ENCODE measurements at places on chromosomes 16 and 17. TPM values are rescaled to one million over a fixed set of nuclear protein-coding genes. Genes with fewer than 3 reads are reported as not detected.
A peak's percentile ranks its signal among the peaks of the same experiment; 100 is the strongest.

Gene CD2BP2
- total RNA-seq: 38.7 TPM

Gene MSL1
- 81.5 TPM for total RNA-seq

Gene TAF1C
- 18.8 TPM for total RNA-seq

Gene TUBB3
- 3,334 TPM for total RNA-seq

Gene KCNJ12
- 0.82 TPM for total RNA-seq

GRCh38 chr16:11224894-11225676 is 30.9 kb downstream of the SOCS1 start:
- DNase-seq: no peak

GRCh38 chr17:76141212-76142038 is at the start of gene FOXJ1:
FOXJ1 (minus strand) TSS chr17:76141245; CDS start chr17:76140395, 850 bp downstream.
- DNase-seq: peak; percentile 99

DNA sequence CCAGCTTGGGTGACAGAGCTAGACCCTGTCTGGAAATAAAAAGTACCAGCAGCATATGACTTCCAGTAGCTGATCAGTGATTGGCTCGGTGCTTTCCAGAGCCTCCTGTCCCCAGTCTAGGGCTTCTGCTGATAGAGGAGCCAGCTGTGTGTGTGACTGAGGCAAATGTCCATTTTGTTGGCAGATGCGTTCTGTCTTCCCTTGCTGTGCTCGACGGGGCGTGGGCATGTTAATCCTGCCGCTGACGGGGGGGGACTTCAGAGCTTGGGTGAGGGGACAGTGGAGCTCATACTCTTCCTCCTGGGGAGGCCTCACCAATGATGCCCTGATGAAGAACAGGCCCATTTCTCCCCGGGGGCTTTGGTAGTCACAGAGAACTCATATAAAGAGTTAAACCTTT is 14.6 kb downstream of the KCTD2 start:
- no peak for DNase-seq

GRCh38 chr17:20253323-20253722 is 214.0 kb downstream of the LGALS9B start:
- no peak for DNase-seq

- DNase-seq: no peak
Observed at GRCh38 chr16:20191566-20191965, 117.9 kb upstream of the GPR139 start.

DNA sequence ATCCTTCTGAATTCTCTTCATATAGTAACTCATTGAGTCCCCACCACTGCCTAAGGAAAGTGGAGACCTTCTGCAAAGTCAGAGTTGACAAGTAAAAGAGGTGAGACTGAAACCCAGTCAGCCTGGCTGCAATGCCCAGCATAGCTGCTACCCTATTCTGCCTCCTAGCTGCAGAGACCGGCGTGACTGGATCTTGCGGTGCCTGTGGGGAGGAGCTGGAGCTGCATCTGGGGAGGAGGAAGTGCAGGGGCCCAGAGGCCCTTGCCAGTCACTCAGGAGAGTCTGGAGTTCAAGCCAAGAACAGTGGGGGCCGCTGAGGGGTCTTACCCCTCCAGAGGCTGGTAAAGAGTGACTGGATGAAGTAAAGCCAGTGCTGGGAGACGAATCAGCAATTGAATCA is 35.0 kb upstream of the ZNF423 start:
- no peak for DNase-seq

GRCh38 chr17:77375917-77376651 is 235.3 kb downstream of the SEC14L1 start:
- no peak for DNase-seq

DNA sequence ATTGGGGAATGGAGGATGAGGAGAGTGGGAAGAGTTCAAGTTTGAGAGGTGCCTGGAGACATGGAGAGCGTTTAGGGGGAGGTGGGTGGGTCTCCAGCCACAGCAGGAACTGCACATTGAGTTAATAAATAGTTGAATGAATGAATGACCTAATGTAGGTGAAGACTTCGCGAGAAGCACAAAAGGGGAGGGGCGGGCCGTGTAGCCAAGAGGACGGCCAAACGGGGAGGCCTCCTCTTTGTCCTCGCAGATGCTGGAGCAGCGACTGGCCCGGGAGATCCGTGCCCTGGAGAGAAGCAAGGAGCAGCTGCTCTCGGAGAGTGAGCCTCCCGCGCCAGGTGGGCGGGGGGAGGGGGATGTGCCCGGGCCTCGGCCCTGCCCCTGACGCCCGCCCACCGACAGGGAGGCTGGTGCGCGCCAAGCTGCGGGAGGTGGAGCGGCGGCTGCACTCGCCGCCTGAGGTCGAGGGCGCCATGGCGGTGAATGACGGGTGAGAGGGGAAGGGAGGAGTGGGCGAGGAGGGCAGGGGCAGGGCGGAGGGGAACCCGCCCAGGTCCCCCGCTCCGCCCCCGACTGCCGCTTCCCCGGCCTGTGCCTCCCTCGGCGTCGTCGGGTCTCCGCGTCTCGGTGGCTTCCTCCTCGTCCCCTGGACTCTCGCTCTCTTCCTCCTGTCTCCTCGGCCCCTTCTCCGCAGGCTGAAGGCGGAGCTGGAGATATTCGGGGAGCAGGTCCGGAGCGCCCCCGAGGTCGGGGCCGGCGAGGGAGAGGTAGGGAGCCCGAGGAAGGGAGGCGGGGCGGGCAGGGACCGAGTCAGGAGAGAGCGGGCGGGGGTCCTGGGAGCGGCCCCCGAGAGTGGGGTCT is 12.9 kb downstream of the SYCE1L start:
- DNase-seq: no peak

- DNase-seq: no peak
Observed at GRCh38 chr17:55495239-55495638, 16.0 kb downstream of the SMIM36 start.

DNA sequence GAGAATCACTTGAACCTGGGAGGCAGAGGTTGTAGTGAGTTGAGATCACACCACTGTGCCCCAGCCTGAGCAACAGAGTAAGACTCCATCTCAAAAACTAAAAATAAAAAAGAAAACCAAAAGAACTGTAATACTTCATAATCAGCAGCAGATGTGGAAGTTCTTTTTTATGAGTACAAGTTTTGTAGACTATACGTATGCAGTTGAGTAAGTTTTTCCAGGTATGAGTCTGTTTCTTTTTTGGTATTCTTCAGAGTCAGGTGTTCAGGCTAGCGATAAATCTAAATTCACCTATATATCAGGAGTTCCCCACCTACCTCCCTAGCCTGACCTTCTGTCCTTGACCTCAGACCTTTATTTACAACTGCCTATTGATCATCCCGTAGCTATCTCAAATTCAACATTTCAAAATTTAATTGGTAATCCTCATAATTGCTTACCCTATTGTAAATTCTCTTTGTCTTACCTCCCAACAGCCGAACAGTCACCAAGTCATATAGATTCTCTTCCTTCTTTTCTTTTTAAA is 10.7 kb downstream of the DCTN5 start:
- no peak for DNase-seq

- DNase-seq: no peak
Observed at GRCh38 chr17:46964315-46965265, 14.5 kb downstream of the RPRML start.

DNA sequence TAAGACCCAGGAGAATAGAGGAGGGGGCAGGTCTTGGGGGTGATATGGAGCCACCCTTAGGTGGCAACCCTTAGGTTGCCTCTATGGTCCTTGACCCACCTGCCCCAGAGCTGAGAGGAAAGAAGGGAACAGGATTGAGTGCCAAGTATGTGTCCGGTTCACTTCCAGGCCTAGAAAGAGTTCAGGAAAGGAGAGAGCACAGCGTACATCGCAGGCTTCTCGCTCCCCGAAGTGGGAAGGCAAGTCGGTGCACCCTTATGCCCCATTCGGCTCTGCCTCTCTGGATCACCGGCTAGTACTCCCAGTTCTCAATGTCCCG is 631 bp downstream of the SP6 start:
- DNase-seq: no peak

- DNase-seq: no peak
Observed at GRCh38 chr17:49984776-49985175, 10.2 kb downstream of the DLX3 start.

GRCh38 chr17:2591040-2591640 is 2.3 kb upstream of the PAFAH1B1 start:
- no peak for DNase-seq

GRCh38 chr17:9900044-9900594 is 5.0 kb downstream of the RCVRN start:
- no peak for DNase-seq

- DNase-seq: no peak
Observed at GRCh38 chr17:66322764-66323163, 20.4 kb downstream of the PRKCA start.

DNA sequence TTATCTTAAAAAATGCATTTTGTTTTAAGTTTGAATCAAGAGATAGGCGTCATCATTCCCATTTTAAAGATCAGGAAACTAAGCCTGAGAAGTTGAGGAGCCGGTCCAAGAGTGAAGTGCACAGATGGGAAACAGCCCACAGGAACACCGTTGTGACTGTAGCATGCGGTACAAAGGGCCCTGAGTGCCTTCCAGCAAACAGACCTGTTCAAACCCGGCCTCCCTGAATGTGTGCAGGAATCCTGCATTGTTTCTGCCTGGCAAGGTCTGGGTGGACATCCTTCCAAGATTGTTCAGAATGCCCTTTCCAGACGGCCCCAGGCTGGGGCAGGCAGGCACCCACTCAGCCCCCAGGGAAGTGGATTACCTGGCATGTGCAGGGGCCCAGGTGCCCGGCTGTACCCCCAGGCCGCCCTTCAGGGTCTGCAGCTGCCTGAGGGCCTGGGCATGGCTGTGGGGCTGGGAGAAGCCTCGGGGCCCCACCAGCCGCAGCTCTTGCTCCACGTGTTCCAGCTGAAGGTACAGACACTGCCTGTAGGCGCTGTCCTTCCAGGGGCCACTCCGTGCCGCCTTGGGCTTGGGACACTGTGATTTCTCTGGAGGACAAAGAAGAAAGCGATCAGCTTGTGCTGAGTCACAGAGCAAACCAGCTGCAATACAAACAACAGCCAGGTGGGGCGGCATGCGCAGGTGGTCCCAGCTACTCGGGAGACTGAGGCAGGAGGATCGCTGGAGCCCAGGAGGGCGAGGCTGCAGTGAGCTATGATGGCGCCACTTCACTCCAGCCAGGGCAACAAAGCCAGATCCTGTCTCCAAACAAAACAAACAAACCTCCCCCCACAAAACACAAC is 45.0 kb upstream of the GCSH start:
- DNase-seq: no peak

DNA sequence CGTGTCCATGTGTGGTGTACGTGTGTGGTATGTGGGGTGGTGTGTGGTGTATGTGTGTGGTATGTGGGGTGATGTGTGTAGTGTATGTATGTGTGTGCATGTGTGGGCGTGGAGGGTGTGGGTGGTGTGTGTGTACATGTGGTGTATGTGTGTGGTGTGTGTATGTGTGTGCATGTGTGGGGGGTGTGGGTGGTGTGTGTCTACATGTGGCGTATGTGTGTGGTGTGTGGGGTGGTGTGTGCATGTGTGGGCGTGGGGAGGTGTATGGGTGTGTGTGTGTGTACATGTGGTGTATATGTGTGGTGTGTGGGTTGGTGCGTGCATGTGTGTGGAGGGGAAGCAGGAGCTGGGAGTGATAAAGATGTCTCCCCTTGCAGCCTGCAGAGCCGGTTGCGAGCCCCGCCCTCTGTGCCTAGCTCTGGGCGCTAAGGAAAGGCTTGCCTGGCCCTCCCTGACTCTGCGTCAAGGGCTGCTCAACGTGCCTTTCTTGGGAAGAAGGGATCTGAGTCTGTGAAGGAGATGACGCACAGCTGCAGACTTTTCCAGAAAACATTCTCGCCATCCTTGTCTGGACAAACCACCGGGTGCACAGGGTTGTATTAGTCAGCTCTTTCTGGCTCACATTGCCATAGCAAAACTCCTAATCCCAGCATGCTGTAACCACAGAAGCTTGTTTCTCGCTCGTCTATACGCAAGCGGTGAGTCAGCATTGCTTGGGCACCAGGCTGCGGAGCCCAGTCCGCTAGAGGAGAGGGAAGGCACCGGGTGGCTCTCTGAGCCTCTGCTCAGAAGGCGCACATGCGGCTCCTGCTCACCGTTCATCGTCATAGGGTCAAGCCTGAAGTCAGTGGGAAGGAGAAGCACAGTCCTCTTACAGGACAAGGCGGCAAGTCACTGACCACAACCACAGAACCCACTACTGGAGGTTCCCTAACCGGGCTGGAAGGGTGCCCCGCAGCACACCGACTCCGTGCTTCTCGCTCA is 2.0 kb upstream of the CD300H start:
- no peak for DNase-seq

DNA sequence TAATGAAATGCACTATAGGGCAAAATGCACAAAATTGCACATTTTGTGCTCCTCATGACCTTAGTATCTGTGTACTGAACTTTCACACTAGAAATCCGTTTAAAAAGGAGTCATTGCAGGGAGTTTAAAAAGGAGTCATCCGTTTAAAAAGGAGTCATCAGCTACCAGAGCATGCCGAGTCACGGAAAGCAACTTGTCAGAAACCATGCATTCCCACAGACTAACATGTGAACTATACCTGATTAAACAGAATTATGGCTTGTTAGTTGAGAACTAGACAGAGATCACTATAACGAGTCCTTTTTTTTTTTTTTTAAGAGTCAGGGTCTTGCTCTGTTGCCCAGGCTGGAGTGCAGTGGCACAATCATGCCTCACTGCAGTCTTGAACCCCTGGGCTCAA is 35.9 kb downstream of the SLC6A4 start:
- DNase-seq: no peak

- DNase-seq: no peak
Observed at GRCh38 chr17:70423562-70423961, 254.2 kb downstream of the KCNJ2 start.

GRCh38 chr17:38711792-38712571 is 6.9 kb downstream of the MLLT6 start:
- DNase-seq: no peak

DNA sequence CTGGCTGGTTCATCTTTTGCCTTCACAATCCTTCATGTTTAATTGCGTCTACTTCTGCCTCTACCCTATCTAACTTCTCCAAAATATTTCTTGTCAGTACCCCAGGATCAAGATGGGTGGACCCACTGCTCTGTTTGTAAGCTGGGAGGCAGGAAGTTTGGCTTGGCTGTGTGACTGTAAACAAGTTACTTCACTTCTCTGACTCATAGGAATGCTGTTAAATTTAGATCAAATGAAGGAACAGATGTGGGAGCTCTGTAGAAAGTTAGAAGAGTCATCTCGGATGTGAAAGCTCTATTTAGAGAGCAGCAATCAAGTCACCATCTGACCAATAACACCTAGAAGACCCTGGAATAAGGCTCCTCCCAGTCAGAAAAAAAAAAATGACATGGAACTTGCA is 55.2 kb upstream of the MRTFB start:
- DNase-seq: no peak

- DNase-seq: no peak
Observed at GRCh38 chr17:42999003-42999525, 845 bp downstream of the RPL27 start.

DNA sequence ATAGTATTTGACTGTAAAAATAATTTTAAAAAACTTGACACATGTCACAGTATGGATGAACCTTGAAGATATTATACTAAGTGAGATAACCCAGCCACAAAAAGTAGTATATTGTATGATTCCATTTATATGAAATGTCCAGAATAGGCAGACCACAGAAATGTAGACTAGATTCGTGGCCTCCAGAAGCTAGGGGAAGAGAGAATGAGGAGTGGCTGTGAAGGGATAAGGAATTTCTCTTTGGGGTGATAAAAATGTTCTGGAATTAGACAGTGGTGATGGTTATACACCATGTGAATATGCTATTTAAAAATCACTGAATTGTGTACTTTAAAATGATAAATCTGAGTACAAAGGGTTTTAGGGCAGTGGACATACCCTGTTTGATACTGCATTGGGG is 253.1 kb upstream of the DYNLRB2 start:
- DNase-seq: no peak

GRCh38 chr17:187130-187529 is 5.7 kb upstream of the DOC2B start:
- no peak for DNase-seq

GRCh38 chr17:82909322-82909904 is 69.6 kb upstream of the ZNF750 start:
- DNase-seq: no peak

All from frontal cortex (tissue), 4 donors.